ENCODE measurements at places on chromosomes 12 and 14.

DNA sequence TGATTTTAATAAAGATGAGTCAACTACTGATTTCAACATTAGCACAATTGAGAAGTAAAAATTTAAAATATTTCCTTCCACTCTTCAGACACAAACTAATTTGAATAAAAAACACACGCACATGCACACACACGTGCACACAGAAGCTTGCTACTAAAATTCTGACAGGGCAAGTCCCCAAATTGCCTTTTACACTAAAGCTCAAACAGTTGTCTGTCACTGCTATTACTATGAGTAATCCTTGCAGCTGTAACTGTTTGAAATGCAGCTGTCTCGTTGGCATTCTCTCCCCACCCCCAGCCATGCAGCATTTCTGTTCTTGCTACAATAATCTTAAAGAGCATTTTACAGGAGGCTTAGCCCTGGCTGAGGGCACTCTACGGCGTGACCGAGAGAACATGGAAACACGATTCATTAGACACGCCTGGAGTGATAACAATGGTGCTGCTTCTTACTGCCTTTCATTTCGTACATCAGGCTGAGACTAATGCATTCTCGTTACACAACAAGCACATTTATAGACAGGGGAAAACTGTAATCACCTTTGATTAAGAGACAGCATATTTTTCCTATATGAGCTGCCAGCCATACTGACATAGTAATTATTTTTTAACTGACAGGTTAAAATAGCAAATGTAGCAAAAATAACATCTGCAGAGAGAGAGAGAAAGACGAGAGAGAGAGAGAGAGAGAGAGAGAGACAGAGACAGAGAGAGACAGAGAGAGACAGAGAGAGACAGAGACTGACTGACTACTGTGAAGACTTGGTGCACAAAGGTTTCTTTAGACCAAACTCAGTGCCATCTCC, 153.8 kb downstream of the MED13L start:
- peak; percentile 71 for DNase-seq

- DNase-seq, result peak; percentile 12
These were observed 9.1 kb upstream of the NEMF start for GRCh38 chr14:49861699-49862088.

DNA sequence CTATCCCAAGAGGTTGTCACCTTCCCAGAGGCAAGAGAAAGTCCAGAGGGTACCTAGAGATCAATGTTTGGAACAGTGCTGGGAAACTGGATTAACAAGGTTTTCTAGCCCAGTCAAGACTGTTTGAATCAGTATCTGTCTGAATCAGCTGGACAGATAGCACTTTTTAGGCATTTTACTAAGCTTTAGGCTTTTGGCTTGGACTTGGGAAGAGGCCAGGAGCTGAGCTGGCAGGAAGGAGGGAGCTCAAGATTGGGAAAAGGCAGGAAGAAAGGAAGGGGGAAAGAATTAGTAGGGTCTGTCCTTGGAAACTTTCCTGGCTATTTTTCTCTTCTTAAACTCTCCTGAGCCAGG, 8.3 kb downstream of the IKZF4 start:
- no peak for DNase-seq

- DNase-seq, result no peak
These were observed 234.4 kb upstream of the PRKD1 start for GRCh38 chr14:30162066-30162465.

DNA sequence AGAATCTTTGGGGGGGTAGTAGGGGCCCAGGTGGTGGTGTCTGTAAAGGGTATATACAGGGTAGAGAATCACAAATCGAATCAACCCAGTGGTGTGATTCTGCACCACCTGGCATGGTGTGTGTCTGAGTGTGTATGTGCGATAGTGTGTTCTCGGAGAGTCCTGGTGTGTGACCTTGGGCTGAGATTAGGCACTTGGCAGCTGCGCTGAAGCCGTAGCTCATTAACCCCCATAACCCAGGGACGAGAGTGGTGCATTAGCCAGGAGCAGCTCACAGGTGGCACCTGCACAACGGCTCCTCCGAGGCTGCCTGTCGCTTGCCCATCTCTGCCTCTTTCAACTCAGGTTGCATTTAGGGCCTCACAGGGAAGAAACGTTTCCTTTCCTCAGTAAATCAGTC, 15.6 kb upstream of the TESC start:
- DNase-seq, result no peak

DNA sequence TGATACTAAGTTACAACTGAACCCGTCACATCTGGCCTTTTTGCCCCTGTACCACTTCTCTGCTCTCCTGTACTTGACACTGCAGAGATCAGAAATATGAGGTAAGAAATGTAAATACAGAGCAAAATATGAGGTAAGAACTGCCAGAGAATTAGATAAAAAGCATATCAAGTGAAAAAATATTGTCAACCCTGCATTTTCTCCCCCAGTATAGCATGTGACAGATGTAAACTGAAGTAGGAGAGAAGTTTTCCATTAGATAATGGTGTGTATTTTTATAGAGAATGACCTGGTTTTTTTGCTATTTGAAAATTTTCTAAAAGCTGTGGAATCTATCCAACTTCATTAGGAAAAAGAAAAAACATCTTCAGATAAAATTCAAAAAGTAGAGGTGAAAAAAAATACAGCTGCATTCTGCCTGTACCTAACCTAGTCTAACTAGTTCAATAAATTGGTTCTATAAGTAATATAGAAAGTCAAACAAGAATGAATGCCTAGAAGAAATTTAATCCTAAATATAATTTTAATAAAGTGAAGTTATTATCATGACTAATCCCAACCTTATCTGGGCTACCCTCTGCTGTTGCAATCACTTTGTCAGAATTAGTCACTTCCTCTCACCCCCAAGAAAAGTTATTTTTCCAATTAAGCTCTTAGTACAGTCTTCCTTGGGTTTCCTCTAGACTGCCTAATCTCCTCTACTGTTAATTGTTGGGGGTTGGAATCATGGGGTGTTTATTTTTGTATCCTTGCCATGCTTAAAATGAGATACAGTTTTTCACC, 210.0 kb downstream of the RASSF9 start:
- no peak for DNase-seq

DNA sequence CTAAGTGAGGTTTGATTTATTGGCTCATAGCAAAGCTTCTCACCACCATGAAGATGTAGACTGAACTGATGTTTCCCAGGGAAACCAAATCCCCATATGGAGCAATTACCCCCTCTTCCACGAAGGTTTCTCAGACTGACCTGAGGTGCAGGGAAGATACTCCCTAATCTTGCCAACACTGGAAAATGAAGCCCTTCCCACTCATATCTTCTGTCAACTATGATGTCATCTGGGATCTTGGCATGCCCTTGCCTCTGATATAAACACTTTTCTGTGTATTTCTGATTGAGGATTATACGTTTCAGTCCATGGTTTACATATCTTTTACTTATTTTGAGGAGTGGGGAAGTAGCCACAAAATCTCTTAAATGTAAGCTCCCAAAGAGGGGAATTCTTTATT, 14.1 kb upstream of the CISTR start:
- no peak for DNase-seq

DNA sequence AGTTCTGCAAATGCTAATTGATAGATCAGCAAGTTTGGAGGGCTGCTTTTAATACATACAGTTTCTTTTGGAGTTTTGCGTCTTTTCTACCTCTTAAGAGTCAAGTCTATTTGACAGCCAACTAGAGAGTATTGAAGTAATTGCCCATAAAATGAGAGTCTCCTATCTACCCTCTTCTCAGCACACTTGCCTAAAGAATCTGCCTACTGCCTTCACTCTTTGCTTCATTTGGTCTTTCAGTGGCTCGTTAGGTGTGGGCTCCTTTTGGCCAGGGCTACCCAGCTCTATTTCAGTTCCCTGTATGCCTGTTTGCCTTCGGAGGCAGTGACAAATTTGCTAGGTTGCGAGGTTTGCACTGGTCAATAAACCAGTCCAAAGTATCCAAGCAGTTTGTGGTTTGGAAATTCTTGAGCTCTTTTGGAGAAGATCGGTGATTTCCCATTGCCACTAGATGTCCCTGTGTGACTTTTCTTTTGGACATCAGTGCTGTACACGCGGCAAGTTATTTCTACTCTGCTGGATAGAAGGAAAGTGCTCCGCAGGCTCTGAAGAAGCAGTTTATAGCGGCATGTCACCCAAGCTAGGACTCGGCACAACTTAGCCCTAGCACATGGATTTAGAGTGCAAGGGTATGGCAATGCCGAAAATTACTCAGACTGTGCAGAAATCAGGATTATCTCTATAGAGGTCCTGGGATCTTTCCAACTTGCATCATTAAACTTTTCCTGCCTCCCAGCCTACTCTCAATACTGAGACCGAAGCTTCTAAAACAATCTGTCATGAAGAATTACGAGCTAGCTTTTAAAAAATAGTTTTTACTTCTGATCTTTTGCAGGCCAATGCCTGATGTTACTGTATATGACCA, 38.6 kb downstream of the MGST1 start:
- peak; percentile 11 for DNase-seq

DNA sequence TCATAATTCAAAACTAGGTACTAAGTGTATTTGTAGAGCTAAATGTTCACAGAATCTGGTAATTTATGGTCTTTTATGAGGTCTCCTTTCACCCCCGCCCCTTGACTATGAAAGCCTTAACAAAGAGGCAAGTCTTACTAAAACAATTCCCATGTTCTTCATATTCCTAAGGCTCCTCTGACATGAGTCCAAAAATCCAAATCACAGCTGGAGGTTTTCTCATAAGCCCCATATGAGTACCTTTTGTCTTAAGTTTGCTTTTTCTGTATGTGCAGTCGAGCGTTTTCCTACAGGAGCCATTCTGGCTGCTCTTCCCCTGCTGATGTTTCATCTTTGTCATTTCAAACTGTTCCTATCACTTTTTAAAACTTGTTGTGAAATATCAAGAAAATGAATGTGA, 55.2 kb downstream of the SIX1 start:
- no peak for DNase-seq

GRCh38 chr12:29516431-29516875, 19.0 kb upstream of the OVCH1 start:
- DNase-seq, result no peak

- no peak for DNase-seq
These were observed 436.2 kb downstream of the RAD51B start for GRCh38 chr14:68255693-68256178.

- DNase-seq, result no peak
These were observed 14.5 kb upstream of the LLPH start for GRCh38 chr12:66144791-66145754.

DNA sequence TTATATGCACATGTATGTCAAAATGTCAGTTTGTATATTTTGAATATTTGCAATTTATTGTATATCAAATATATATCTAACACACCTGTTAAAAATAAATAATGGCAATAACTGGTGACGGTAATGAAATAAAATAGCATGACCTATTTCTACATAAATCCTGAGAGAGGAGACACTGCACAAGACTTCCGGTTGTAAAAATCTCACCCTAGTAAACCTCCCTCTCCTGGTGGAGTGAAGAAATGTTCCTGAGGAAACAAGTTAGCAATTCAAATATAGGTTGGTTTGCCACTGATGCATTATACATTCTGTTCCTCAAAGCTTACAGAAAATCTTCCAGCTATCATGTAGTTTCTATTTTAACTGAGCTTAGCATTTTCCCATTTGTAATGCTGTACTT, 166.1 kb upstream of the SYT10 start:
- peak; percentile 24 for DNase-seq

GRCh38 chr12:3243376-3244084, 166.4 kb downstream of the TSPAN9 start:
- no peak for DNase-seq

DNA sequence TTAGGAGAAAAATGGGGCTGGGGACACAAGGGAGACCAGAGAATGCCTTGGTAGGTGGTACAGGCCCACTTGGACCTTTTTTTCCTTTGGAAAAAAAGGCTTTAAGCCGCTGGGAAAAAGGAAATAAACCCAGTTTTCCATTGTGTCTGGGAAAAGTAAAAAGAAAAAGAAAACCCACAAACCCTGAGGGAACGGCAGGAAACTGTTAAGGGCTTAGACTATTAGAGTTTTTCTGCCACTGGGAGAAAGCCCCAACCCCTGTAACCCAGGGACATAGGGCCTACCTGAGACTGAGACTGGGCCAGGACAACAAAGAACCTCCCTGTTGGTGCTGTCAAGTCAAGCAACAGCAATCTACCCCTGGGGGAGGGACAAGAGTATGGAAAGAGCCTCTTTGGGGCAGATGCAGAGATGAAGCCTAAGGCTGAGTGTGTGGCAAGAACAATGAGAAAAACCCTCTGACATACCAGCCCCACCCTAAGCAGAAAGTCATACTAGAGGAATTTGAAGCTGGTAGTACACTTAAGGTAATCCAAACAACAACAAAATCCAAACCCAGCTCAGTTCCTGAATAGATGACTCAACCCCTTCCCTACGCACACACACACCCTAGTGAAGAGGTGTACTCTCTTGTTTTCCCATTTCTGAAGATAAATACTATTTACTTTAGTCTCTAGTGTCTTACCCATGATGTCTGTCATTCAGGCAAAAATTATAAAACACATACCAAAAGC, 22.8 kb downstream of the ATF1 start:
- no peak for DNase-seq

- DNase-seq, result no peak
These were observed 11.5 kb downstream of the HAL start for GRCh38 chr12:95984682-95985081.

DNA sequence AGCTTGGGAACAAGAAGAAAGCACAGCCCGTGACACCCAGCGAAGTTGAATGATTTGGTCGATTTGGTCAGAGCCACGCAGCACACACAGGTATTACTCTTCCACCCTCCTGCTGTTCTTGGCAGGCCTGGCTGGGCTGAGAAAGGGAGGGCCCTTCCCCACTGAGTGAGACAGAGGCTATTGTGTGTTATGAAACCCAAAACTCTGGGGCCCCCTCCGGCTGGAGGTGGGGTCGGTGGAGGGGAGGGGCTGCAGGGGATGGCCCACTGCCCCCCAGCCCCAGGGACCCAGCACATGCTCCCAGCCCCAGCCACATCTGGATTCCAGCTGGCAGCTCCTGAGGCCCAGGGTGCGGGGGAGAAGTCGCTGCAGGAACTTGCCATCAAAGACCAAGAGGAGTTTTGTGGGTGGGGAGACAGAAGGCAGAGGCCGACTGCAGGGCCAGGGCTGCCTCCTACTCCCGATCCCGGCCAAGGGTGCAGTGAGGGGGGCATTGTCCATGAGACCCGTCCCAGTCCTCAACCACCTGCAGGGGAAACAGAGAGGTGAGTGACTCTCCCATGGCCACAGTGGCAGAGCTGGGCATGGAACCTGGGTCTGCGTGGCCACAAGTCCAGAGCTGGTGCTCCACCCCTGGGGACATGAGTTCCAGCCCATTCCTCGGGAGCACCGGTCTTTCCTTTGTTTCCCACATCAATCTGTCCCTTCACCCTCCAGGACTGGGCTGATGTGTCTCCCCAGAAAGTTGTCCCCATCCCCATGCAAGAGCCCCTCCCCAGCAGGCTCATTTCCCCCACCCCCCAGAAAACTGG, 8.7 kb downstream of the TMEM119 start:
- no peak for DNase-seq

Measured in K562 (cell line).